Placental pericyte (primary cell): ENCODE measurements at places on chromosomes 12 and 14. TPM values are rescaled to one million over a fixed set of nuclear protein-coding genes. Genes with fewer than 3 reads are reported as not detected.

PALS1 gene
- total RNA-seq, result 10.1 and 27.3 TPM in 2 replicates

TAS2R46 gene
- total RNA-seq, result 2.6 and 3.5 TPM in 2 replicates

TMEM132C gene
- not detected in 2 replicates for total RNA-seq

TBC1D30 gene
- total RNA-seq, result under 0.01 and 0.29 TPM in 2 replicates

CHST11 gene
- total RNA-seq, result 6.8 and 34.4 TPM in 2 replicates

C12orf54 gene
- total RNA-seq, result not detected in 2 replicates

SLC17A8 gene
- total RNA-seq, result not detected in 2 replicates

KLRD1 gene
- total RNA-seq, result 0.22 and 1.3 TPM in 2 replicates

VDR gene
- total RNA-seq, result 23.9 and 57.3 TPM in 2 replicates

DUSP16 gene
- total RNA-seq, result 8.7 and 16.4 TPM in 2 replicates

DNAJC22 gene
- 1.1 and 2.1 TPM in 2 replicates for total RNA-seq

TAS2R9 gene
- 0.14 TPM in 1 of 2 replicates, not detected in the other for total RNA-seq

ADGRD1 gene
- 3.5 TPM in 1 of 2 replicates, not detected in the other for total RNA-seq

ADAM21 gene
- total RNA-seq, result 0.29 TPM in 1 of 2 replicates, not detected in the other

AQP5 gene
- total RNA-seq, result not detected in 2 replicates

MAP1LC3B2 gene
- total RNA-seq, result 0.86 and 2.0 TPM in 2 replicates
